H4 (cell line): ENCODE measurements at places on chromosomes 1 and 21.

- no peak for DNase-seq
These were observed 30.4 kb downstream of the NPHS2 start for GRCh38 chr1:179545321-179545720.

- DNase-seq = no peak
These were observed 260.7 kb upstream of the CSF3R start for GRCh38 chr1:36743286-36744005.

DNA sequence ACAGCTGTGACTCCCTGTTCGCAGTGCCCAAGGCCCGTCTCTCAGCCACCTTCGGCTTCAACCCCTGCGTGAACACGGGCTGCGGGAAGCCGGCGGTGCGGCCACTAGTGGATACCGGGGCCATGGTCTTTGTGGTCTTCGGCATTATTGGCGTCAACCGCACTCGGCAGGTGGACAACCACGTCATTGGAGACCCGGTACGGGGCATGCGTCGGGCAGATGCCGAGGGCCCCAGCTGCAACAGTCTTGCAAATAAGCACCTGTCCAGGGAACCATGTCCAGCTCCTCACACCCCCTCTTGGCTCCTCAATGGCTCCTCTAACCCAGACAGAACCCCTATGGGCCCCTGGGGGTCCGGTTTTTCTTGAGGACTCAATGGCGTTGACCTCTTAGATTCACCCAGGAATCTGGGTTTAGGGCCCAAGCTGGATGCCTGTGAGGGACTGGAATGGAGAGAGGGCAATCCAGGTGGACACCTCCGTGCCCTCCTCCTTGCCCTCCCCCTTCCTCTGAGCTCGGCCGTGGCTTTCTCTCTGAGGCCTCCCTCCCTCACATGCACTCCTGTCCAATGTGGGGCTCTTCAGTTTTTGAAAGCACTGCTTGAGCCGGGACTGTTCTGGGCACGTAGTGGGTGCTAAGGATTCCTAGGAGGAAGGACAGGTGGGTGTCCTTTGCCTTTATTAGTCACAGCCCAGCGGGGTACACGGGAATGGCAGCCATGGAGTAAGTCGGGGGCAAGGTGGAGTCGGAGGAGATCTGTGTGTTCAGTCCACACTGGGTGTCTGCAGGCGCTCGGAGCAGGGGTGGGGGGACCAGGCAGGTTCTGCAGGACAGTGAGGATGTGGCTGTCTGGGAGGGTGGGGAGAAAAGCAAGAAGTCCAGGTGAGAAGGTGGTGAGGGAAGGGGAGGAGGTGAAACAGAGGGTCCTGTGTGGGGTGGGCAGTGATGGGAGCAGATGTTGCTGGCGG lies 51.1 kb downstream of the DISP3 start:
- no peak for DNase-seq

GRCh38 chr1:89584781-89585180 lies 48.1 kb upstream of the LRRC8C start:
- DNase-seq = no peak

- no peak for DNase-seq
These were observed 109.9 kb downstream of the SPAG17 start for GRCh38 chr1:118075116-118075515.

- no peak for DNase-seq
These were observed 203.2 kb upstream of the BEND5 start for GRCh38 chr1:48979940-48980339.

- DNase-seq = no peak
These were observed 86.0 kb downstream of the RHOU start for GRCh38 chr1:228821252-228821651.

DNA sequence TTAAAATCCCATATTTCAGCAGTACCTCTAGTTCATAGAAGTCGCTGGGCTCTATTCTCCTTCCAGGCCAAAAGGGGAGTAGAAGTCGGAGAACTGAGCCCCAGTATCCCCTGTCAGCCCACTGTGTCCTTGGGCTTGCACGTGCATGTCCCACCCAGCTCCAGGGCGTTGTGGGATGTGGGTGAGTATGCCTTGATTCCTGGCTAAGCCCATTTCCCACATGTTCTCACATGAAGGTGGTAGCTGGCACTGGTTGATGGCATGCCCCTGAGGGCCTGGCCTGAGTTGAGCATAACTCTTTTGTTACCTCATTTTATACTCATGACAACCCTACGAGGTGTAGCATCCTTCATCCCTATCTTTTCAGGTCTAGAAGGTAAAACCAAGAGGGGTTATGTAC lies 8.0 kb downstream of the SLC6A17 start:
- DNase-seq = no peak

GRCh38 chr1:214505134-214505533 lies 46.3 kb downstream of the PTPN14 start:
- peak; percentile 12 for DNase-seq

GRCh38 chr1:15238789-15239188 lies 8.2 kb upstream of the FHAD1 start:
- no peak for DNase-seq
